ENCODE measurements at places on chromosomes 2 and 18.

- no peak for DNase-seq
Measured at GRCh38 chr2:3867469-3867868, 164.1 kb downstream of the DCDC2C start.

GRCh38 chr2:71830497-71831192 is 317.0 kb downstream of the CYP26B1 start:
- DNase-seq: no peak

DNA sequence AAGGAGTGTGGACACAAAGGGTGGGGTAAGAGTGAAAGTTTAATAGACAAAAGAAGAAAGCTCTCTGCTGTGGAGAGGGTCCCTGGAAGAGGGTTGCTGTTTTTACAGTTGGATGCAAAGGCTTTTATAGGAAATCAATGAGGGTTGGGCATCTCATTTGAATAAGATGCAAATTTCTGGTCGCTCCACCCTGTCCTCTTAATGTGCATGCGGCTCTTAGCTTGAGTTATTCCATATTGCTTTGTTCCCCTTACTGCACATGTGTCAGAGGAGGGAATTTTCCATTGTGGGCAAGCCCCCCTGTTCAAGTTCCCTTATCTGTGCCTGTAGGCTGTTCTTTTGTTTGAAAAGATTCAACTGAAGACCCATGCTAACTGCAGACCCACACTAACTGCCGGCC is 326.5 kb downstream of the BCL11A start:
- DNase-seq: no peak

- DNase-seq: no peak
Measured at GRCh38 chr18:12890964-12891363, 6.9 kb upstream of the PTPN2 start.

- no peak for DNase-seq
Measured at GRCh38 chr2:171706152-171706803, 19.0 kb downstream of the DYNC1I2 start.

DNA sequence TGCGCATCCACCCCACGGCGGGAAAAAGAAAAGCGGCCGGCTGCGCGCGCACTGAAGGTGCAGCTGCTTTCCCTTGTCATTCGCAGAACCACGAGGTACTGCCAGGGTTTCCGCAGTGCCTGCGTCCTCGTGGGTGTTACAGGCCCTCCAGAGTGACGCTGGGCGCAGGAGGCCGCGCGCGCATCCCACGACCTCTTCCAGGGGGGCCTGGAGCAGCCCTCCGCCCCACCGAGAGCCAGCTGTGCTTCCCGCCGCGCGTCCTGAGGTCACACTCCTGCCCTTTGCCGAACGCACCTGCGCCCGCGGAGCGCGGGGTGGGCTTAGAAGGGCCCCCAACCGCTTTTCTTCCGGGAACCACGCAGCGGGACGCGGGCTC is 378 bp upstream of the IAH1 start:
- no peak for DNase-seq

DNA sequence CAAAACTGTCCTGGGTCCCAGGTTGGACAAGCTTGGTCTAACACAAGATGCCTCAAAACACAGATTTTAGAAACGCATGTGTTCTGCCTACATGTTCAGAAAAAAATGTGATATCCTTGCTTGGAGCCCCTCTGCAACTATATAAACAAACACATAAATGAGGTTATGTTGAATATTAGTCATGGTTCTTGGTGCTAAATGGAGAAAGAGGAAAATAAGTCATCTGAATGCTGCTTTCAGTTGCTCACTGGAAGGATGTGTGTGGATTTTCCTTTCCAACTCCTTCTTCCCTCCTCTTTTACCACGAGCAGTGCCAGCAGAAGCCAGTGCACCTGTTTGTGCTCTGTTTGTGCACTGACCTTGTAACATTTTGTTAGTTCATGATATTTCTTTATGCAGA is 85.3 kb downstream of the PIEZO2 start:
- no peak for DNase-seq

- DNase-seq: no peak
Measured at GRCh38 chr18:75375341-75375740, 52.2 kb downstream of the SMIM21 start.

GRCh38 chr18:28175930-28176697 is 816 bp downstream of the CDH2 start:
- DNase-seq: no peak

DNA sequence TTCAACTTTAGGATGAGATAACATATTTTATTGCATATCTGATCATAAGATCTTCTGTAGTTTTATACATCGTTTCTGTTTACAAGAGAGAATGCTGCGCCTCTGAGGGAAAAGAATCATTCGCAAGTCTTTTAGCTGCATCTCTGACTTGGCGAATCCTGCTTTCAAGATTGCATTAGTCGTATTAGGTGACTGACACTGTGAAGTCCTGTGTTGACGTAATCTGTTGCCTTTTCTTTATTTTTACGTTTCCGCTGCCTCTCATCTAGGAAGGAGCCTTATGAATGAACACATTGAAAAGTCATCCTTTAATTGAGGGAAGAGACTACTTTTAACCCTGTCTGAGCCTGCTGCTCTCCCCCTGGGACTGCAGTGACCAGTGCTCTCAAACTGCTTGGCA is 101.5 kb downstream of the LDLRAD4 start:
- no peak for DNase-seq

DNA sequence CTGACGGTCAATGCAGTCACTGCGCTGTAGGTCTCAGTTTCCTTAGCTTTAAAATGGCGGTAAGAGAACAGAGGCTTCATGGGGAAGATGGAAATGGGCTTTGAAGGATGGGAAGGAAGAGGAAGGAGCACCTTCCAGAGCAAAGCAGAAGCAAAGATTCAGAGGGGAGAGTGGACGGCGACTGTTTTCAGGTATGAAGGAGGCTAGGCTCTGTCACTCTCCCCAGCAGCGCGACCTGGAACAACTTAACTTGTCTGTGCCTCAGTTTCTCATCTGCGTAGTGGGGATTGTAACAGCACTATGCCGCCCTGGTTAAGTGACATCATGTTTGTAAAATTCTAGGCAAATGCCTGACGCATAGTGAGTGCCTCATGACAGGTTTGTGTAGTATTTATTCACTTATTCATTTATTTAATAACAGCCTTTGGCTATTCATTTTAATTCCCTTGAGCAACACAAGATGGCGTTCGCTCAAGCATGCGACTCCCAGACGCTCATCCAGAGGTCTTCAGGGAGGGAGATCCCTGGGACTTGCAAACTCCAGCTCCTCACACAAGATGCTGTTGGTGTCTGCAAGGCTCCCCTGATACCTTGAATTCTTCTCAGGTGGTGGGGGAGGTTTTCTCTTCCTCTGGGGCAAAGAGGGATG is 336.3 kb downstream of the DYSF start:
- no peak for DNase-seq

DNA sequence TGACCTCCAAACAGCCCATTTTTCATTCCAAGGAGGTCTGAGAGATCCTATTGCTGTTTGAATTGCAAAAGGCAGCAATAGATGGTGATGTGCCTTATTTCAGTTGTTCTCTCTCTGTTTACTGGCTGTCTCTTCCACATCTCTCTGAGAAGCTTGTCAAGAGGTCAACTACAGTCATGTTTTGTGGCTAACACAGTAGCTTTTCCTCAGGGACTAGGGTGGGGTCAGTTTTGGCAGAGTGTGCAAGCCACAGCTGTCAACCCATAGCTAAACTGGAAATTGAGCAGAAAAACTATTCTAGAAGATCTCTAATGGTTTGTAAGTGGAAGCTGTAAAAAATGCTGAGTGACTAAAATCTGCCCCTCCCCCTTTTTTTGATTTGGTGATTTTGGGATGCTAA is 67.1 kb downstream of the DIS3L2 start:
- DNase-seq: no peak

DNA sequence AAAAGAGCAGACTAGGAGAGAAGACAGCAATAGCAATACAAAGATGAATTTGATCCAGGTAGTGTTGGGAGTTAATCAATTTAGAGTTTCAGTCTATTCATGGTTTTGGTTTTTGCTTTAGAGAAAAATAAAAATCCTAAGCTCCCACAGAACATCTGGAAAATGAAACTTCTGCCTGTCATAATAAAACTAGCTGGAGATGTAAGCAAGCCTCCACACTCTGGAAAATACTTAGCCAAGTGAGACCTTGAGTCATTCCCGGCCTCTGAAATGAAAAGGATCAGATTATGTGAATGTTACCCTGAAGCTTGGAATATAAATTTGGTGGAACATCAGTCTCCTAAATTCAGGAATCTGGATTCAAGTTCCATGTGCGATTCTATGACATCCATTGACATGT is 485.6 kb upstream of the SPRED2 start:
- DNase-seq: no peak

- no peak for DNase-seq
Measured at GRCh38 chr2:142684667-142685066, 192.8 kb upstream of the KYNU start.

DNA sequence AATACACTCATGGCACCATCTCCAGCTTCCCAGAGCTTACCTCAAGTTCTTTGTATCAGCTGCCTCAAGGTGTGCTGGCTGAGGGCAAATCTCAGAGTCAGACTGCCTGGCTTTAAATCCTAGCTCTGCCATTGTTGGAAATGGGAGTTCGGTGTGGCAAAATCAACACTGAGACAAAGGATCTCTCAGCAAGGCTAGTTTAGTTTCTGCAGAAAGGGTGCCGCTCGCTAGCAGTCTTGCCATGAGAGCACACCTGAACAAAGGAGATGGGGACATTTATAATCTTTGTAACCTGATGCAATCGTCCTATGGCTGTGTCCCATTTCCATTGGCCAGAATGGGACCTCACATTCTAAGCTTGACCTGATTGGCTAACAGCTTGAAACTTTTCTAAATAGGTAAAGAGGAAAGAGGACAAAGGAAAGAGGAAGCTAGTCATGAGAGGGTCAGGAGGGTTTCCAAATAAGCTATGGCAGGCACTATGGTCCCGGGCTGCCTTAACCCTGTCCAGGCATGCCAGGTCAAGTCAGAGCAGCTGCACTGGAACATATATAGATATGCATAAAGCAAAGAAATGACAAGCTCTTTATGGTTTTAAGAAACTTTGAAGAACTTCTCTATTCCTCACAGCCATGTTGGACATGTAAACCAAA is 4.3 kb upstream of the UBE2F start:
- DNase-seq: no peak

- DNase-seq: no peak
Measured at GRCh38 chr18:74795751-74796150, 198.1 kb downstream of the ZNF407 start.

- DNase-seq: no peak
Measured at GRCh38 chr2:65922030-65922429, 489.6 kb upstream of the SPRED2 start.

DNA sequence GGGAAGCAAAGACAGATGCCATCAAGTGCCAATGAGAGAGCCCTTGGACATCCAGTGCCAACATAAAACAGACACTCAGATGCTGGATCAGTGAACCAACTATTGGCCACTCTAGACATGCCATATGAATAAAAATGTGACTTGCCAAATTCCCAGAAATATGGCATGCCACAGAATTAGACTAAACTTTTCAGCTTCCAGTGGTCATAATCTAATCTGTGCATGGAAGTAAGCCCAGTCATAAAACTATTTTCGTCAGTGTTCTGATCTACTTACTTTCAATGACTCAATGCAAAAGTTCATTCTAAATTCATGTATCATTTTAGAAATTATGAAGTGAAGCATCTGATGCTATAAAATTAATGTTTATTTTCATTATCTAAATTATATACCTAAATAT is 1506.2 kb upstream of the NXPH2 start:
- no peak for DNase-seq

- no peak for DNase-seq
Measured at GRCh38 chr2:28233164-28233676, 159.4 kb upstream of the FOSL2 start.

GRCh38 chr2:1286929-1287328 is 126.3 kb upstream of the TPO start:
- no peak for DNase-seq

- DNase-seq: no peak
Measured at GRCh38 chr2:73448856-73449255, 63.2 kb downstream of the ALMS1 start.

DNA sequence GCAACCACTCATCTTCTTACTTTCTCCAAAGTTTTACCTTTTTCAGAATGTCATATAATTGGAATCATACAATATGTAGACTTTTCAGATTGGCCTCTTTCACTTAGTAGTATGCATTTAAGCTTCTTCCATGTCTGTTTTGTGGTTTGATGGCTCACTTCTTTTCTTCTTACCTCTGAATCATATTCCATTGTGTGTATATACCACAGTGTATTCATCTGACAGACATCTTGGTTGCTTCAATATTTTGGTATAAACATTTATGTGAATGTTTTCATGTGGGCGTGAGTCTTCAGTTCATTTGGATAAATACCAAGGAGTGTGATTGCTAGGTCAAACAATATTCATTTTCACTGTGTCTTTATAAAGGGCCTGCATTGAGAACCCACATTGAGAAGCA is 136.1 kb upstream of the NOSTRIN start:
- no peak for DNase-seq

GRCh38 chr2:181814057-181814491 is 77.5 kb upstream of the ITPRID2 start:
- DNase-seq: no peak

GRCh38 chr2:55018619-55019018 is 31.6 kb downstream of the RTN4 start:
- DNase-seq: no peak

GRCh38 chr2:183164650-183165015 is 40.4 kb downstream of the NUP35 start:
- DNase-seq: no peak

DNA sequence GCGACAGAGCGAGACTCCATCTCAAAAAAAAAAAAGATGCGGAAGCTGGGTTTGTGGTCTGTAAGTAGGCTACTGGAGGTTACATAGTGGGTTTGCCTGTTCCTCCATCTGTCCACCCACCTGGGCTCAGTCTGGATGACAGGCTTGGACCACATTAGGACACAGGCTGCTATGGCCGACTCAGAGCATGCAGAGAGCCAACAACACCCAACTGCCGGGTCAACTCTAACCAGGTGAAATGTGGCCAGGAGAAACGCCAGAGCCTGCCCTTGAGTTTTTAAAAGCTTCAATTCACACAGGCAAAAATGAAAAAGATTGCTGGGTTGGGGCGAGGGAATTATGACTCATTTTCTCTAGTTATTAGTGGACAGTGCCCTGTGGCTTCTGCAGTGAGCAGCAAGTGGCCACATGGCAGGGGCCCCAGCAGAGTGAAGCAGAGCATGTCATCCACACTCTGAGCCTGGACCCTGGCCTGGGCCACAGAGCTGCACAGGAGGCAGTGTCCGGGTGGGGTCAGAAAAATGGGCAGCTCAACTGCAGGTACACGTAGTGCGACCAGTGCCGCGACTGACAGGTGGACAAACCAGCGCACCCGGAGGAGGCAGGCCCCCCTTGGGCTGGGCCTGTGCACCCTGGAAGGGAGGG is 67.4 kb downstream of the BIN1 start:
- DNase-seq: no peak

DNA sequence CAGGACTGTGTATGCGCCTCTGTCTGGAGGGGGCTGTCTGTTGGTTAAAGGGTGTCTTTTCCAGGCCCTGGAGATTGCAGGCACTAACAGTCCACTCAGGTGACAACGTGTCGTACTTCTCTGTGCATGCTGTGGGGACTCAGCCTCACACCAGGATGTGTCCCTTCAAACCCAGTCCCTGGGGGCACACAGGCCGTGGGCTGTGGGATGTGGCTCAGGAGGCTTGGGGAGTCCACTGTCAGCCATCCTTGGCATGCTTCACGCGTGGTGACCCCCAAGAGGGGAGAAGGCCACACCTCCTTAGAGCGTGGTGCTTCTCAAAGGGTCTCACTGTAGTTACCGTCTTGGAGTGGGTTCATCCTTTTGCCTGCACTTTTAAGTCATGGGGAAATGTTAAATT is 127.8 kb downstream of the KLHL29 start:
- no peak for DNase-seq

All from iPS DF 6.9 (cell line).